Esophagus squamous epithelium (tissue), 5 donors: ENCODE measurements at places on chromosomes 2 and 18.

- no peak for DNase-seq
Observed at GRCh38 chr2:33106115-33106514, 159.4 kb downstream of the LTBP1 start.

DNA sequence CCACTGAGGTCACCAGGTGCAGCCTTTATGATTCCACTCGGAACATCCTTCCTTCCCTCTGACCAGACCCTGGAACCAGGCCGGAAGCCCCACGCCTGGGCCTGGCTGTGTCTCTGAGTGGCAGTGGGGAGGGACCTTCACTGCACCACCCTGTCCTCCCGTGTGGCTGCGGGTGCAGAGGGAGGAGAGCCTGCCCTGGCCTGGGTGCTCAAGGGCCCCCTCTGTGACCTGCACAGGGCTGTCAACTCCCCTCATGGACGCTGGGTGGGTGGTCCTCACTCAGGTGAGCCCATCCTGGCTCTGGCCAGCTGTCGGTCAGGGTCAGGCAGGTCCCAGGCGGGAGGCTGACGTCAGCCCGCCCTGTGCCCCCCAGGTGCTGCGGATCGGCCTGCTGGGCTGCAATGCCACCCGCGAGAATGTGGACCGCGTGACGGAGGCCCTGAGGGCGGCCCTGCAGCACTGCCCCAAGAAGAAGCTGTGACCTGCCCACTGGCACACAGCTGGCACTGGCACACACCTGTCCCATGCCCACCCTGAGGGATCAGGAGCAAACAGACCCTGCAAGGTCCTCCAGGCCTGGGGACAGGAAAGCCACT is 9.8 kb downstream of the AGXT start:
- DNase-seq: no peak

DNA sequence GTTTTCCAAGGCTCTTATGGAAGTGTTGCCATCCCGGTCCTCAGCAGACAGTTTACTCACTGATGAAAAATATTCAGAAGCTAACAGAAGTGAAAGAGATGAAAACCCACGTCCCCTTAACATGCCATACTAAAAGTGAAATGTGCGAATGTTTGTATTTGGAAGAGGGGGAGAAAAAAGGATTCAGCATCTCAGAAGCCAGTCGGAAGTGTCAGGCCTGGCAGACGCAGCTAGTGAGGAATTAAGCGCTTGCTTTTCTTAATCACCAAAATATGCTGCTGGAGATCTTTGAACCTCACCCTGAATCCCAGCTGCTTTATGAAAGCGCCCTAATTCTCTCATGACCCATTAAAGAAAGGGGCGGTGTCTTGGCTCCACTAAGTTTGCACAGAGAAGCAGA is 653.7 kb downstream of the DCDC2C start:
- DNase-seq: no peak

GRCh38 chr2:147843391-147843863 is 1.4 kb upstream of the ACVR2A start:
- DNase-seq: no peak

DNA sequence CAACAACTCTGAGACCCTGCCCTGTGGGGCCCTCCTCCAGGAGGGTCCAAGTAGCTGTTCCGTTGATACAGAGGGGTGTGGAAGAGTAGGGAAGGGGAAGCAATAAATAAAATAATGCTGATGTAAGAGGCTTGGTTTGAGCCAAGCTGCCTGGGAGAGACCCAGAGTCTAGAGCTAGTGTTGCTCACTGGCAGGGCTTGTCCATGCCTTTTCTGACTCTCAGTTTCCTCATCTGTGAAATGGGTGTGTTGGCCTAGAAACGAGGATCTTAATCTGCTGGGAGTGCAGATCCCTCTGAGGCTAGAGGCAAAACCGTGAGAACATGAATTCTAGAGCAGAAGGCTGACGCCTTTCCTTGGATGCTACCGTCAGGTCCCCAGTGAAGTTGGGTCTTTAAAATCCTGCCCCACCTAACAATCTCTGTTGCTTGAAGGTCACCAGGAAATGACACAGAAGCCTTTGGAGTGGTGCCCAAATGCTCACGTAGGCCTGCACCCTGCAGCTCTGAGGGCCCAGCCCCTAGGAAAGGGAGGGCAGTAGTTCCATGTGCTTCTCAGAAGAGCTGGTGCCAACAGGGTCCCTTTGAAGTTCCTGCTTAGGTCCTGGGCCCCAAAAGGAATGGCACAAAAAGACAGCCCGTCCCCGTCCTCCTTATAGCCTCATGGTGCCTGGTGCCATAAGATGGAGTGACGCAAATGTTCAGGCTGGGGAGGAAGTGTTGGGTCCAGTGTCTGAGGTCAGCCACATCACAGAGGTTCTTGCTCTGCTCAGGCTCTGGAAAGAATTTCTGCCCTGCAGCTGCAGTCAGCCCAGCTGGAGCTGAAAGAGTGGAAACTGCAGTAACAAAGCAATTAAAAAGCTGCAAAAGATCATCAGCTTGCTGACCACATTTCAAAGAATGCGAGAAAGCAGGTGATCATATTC is 73.2 kb upstream of the SMAD2 start:
- no peak for DNase-seq

DNA sequence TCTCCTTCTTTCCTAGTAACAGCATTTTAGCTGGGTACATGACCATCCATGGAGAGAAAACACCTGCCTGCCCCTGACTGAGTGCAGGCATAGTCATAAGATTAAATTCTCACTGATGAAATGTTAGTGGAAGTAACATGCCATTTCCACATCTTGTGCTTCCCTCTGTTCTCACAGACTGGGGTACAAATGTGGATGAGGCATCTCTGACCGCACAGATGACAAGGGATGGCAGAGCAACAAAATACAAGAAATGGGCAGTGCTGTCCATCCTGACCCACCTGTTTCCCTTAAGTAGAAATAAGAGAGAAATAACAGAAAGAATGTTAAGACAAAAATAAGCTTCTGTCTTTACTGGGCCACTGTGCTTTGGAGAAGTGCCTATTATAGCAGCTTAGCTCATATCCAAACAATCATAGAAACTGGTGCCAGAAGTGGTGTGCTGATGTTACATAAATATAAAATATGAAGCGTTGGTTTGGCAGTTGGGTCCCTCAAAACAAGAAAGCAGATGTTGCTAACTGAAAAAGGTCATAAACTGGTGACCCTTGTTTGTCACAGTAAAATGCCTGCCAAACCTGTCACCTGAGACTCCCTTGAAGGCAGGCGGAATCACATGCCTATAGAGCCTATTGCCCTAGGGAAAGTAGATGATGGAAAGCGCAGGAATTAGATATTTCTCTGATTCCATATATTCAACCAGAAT is 72.4 kb upstream of the CCDC150 start:
- no peak for DNase-seq

DNA sequence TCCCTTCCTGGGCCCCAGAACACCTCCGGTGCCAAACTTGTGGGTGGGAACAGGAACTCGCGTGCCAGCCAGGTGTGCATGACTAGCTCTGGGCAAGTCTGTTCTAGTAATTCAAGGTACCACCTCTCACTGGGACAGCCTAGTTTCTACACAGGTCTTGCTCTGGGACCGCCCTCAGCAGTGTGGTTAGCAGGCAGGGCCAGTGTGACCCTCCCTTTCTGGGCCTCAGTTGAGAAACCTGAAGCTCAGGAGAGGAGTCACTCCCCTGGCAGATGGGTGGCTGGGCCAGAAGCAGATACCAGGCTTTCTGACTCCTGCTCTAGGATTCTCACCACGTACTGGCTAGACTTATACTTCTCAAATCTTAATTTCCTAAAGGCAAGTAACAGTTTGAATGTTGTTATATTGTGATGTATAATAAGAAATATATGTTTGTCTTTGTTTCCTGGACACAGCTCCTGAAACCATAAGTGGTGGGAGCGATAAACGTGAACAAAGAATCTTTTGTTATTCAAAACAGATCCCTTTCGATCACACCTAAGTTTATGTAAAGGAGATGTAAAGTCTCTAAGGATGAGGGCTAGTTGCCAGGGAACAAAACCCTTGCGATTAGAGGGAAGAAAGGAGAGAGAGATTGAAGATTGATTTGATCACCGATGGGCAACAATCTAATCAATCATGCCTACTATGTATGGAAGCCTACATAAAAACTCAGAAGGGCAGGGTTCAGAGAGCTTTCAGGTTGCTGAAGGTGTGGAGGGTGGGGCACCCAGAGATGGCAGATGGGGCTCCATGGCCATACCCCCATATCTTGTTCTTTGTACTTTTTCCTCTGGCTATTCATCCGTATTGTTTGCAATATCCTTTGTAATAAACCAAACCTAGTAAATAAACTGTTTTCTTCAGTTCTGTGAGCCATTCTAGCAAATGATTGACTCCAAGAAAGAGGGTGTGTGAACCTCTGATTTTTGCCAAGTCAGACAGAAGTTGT is 952 bp upstream of the UGT1A6 start:
- no peak for DNase-seq

DNA sequence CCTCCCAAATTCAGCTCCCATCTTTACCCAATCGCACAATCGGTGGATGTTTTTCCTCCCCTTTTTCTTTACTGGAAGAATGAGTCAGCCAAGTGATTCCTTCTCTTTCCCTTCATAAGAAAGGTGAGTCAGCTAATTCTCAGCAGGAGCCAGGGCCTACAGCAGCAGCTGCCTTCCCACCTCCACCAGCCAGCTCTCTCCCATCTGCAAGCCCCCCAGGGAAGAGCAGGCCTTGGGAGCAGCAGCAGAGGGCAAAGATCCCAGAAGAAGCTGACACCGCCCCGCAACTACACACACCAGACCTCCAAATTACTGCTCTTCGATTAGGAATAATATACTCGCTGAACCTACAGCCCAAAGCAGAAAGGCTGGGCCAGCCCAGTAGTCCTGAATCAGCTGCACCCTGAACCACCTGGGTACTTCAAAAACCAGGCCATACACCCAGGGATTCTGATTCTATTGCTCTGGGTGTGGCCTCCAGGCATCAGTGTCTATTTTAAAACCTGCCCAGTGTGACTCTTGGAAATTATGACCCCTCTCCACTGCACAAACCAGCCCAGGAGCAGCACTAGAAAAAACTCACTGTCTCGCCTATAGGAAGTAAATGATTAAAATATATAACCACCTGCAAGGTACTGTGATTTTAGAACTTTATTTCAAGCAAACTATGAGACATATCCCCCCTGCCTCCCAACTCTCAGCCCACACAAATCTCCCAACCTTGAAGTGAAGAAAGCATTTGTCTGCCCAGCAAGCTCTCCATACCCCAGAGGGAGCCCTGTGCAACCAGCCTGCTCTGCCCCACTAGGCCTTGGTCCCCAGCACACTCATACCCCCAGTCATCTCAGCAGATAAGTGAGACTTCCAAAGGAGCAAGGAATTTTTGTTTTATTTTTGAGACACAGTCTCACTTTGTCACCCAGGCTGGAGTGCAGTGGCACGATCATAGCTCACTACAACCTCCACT is 7.3 kb downstream of the SFXN5 start:
- no peak for DNase-seq

GRCh38 chr18:58850786-58851469 is 13.7 kb upstream of the ZNF532 start:
- DNase-seq: no peak
